ENCODE measurements at places on chromosomes 7 and 10. TPM values are rescaled to one million over a fixed set of nuclear protein-coding genes. Genes with fewer than 3 reads are reported as not detected.

The RPEL1 gene
- total RNA-seq: 0.32 TPM

The COMTD1 gene
- 15.9 TPM for total RNA-seq

The CHN2 gene
- total RNA-seq: under 0.01 TPM

The NCF1 gene
- total RNA-seq: not detected

The GRM8 gene
- not detected for total RNA-seq

The HDAC9 gene
- total RNA-seq: 0.65 TPM

The SPDYE1 gene
- total RNA-seq: not detected

The CACNA2D1 gene
- 54.6 TPM for total RNA-seq

The TFEC gene
- total RNA-seq: 1.9 TPM

The KCNIP2 gene
- total RNA-seq: 0.30 TPM

The EPDR1 gene
- 1.3 TPM for total RNA-seq

All from epithelial cell of umbilical artery (primary cell).